CD4-positive, alpha-beta T cell treated with Interleukin-2 at 100 ng/mL for 4 hours (primary cell): ENCODE measurements at places on chromosomes 5 and 9.

DNA sequence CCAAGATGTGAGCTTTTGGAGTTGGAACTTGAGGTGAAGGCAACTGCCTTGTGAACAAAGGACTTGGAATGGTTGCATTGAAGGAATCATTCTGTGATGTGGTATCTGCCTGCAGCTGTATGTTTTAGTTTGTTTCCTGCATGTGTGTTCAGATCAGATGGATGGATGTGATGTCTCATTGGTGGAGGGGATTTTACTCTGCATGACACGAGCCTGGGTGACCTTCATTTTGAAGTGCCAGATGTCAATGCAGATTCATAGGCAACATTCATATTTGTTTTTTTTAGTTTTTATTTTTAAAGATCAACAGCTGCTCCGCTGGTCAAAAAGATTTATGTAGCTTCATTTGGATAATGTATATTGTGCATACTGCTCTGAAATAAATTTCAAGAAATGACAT is 13.5 kb downstream of the FBXL7 start:
- DNase-seq, result no peak

DNA sequence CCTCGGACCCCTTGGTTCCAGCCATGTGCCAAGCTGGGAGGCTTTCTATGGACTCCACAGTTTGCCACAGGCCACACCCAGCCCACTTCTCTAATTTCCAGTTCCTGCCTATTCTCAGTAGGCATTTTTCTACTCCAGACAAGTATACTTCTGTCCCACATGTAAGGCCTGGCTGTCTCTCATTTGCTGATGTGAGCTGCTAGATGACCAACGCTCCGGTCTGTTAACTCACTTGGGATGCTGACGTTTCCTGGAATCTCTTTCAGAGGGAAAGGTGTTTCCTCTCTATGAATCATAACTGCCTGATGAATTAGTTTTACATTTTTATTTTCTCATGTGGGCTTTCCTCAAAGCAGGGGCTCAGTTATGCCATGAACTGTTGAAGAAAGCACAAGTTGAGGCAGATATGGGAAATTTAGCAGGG is 36.3 kb downstream of the ERGIC1 start:
- no peak for DNase-seq

DNA sequence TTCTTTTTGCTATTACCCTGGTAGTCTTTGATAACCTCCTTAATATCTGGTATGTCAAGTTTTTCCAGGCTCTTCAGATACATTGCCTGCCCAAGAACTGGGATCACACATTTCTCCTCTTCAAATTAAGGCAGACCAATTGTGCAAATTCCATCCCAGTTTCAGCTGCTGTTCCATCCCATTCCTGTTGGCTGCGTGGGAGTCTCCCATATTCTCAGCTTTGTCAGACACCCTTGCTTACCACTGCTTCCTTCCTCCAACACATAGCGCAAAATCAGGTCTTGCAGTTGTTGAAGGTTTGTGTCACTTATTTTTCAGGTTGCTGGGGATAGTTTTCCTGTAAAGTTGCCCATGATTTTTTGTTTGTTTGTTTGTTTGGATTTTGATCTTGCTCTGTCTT is 15.2 kb downstream of the HCN1 start:
- no peak for DNase-seq

- DNase-seq, result no peak
These were observed 174.5 kb upstream of the MAP3K1 start for GRCh38 chr5:56640763-56641406.

- no peak for DNase-seq
These were observed 805.5 kb downstream of the EFNA5 start for GRCh38 chr5:106865279-106865678.

DNA sequence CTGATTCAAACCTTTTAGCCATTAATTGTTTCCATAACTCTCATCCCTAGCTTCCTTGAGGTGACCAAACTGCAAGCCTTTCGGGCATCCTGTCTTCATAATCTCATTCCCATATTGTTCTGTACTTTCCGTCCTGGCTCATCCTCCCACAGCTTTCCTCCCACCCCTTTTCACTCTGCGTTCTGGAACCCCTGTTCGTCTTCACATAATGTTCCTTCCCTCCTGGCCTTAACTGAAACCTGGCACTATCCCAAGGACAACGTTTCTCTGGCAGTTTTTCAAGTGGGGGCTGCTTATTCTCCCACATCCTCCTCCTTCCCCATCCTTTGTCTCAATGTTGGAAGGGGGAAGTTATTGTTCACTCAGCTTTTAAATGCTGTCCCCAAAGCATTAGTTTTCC is 1.5 kb downstream of the ZNF189 start:
- no peak for DNase-seq
